CD4-positive, alpha-beta T cell treated with Interleukin-4 for 4 hours (primary cell): ENCODE measurements at places on chromosomes 6 and 20.

DNA sequence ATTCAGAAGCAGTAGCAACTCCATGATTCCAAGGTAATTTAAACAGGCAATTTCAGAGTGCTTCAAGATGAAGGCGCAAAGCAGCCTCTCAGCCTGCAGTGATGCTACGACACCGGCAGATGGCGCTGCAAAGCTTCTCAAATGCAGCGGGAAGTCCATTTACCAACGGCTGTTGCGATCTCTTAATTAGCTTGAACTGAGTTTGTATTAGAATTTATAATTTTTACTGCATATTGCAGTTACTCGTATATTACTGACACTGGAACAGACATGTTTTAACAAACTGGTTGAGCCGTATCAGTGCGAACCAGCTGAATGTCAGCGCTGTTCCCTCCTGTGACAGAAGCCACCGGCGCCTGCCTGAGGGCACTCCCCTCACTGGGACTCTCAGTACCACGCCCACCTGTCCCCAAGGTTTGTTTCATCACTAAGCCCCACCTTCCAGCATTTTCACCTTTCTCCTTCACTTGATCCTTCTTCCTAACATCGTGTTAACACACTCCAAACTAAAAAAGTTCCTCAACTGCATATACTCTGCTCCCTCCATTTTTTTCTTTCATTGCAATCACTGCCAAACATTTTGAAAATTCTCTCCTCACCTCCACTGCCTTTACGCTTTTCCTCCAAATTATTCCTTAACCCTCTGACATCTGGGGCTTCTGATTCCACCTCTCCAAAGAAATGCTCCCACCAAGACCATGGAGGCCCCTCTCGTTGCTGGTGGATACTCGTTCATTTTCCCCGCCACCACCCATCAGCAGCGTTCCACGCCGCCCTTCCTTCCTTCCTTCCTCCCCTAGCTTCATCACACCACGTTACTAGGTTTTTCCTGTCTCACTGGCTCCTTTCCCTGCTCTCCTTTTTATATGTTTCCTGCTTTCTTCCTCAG, 14.5 kb downstream of the GNL1 start:
- DNase-seq: peak; percentile 86

DNA sequence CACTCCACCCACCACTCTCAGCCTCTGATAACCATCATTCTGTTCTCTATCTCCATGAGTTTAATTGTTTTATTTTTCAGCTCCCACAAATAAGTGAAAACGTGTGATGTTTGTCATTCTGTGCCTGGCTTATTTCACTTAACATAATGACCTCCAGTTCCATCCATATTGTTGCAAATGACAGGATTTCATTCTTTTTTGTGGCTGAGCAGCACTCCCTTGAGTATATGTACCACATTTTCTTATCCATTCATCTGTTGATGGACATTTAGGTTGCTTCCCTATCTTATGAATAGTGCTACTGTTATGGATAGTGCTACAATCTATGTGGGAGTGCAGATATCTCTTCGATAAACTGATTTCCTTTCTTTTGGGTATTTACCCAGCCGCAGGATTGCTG, 103.3 kb upstream of the PDE7B start:
- DNase-seq: no peak

DNA sequence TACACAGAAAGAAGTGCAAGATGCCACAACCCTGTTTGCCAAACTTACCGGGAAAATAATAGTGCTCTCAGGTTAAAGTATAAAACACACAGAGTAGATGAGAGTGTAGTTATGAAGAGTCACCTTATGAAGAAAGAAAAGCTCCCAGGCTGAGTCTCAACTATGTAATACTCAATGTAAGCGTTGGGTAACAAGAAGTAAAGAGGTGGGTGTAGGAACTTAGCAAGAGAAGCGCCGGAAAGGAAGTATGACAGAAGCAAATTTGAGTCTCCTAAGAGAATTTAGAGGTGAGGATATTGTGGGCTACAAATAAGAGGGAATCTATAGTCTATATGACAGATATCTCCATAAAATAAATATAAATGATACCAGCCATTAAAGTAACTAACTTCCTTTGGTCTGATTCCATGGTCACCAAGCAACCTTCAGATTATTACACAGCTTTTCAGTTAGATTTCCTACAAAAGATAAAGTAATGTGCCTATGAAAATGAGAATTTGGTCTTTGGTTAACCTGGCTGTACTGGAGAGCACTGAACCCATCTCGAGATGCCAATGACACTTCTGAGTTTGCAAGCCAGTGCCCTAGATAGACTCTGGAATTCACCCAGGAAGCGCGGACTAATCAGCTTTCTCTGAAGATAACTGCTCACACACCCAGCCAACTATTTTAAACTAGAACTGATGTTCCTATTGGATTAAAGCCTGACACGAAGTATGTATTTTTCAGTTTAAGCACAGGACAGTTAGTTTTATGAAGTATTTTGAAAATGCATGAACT, 1.8 kb downstream of the TUBE1 start:
- DNase-seq: no peak

GRCh38 chr20:47355489-47356219, 845 bp downstream of the ZMYND8 start:
- DNase-seq: no peak

GRCh38 chr20:4502756-4503155, 219.0 kb upstream of the PRND start:
- DNase-seq: no peak

DNA sequence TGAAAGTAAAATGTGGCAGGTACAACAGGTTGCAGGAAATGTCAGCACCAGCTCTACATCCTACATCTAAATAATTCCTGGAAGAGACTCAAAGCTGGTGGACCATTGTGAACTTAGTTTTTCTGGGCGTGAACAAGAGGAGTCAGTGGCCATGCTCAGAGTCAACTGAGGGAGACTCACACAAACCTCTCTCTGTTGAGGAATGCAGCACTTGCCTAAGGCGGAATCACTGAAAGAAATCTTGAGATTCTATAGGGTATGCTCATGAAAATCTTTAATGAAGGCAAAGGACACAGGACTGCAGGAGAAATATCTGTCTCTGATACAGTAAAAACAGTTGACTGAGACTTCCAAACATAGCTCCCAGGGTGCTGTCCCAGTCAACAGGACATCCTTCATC, 22.5 kb downstream of the SLC17A4 start:
- no peak for DNase-seq
